ENCODE measurements at places on chromosomes 12 and 14. TPM values are rescaled to one million over a fixed set of nuclear protein-coding genes. Genes with fewer than 3 reads are reported as not detected.

The BCDIN3D gene
- total RNA-seq: 5.3 TPM

The HOXC6 gene
- 2.2 TPM for total RNA-seq

The POLR3B gene
- total RNA-seq: 15.8 TPM

The CMAS gene
- 35.5 TPM for total RNA-seq

The ITGA5 gene
- 37.3 TPM for total RNA-seq

The APOF gene
- not detected for total RNA-seq

The BDKRB2 gene
- 0.03 TPM for total RNA-seq

The DHRS4 gene
- total RNA-seq: 18.6 TPM

The CCDC60 gene
- not detected for total RNA-seq

The IL23A gene
- total RNA-seq: 0.41 TPM

The CIROP gene
- not detected for total RNA-seq

The SLC39A2 gene
- total RNA-seq: 0.06 TPM

The LTB4R2 gene
- 4.4 TPM for total RNA-seq

The ACRBP gene
- 0.28 TPM for total RNA-seq

The CD27 gene
- total RNA-seq: 0.15 TPM

The ADAM21 gene
- total RNA-seq: 0.15 TPM

The RND1 gene
- 0.43 TPM for total RNA-seq

The DAO gene
- total RNA-seq: not detected

The ZNF10 gene
- total RNA-seq: 14.1 TPM

The ISCU gene
- total RNA-seq: 70.1 TPM

The AQP6 gene
- total RNA-seq: not detected

The NELL2 gene
- total RNA-seq: 2.7 TPM

The DIP2B gene
- 37.1 TPM for total RNA-seq

The OAS2 gene
- not detected for total RNA-seq

The KLRG1 gene
- 2.3 TPM for total RNA-seq

Data from SJCRH30 (cell line).